Activated CD4-positive, alpha-beta T cell treated with anti-CD3 and anti-CD28 coated beads, Interleukin-2, amount 50 U/mL, for 4 hours (primary cell): ENCODE measurements at places on chromosomes 4 and X.

GRCh38 chr4:170229006-170229405, 139.2 kb upstream of the AADAT start:
- DNase-seq = no peak

DNA sequence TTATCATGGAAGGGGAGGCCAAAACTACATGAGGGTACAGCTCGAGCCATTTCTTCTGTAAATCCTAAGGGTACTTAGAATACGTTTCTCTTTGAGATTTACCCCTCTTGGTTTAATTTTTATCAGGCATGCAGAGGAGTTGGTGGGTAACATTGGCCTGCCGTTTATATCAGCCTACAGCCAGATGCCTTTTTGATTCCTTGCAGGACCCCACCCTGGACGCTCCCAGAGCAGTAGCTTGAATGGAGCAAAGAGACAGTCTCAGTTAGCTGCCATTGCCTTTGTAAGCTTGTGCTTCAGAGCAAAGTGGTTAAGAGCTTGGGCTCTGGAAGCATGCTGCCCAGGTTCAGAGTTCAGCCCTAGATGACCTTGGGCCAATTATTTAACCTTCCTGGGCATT, 9.0 kb downstream of the DOCK11 start:
- DNase-seq = no peak

DNA sequence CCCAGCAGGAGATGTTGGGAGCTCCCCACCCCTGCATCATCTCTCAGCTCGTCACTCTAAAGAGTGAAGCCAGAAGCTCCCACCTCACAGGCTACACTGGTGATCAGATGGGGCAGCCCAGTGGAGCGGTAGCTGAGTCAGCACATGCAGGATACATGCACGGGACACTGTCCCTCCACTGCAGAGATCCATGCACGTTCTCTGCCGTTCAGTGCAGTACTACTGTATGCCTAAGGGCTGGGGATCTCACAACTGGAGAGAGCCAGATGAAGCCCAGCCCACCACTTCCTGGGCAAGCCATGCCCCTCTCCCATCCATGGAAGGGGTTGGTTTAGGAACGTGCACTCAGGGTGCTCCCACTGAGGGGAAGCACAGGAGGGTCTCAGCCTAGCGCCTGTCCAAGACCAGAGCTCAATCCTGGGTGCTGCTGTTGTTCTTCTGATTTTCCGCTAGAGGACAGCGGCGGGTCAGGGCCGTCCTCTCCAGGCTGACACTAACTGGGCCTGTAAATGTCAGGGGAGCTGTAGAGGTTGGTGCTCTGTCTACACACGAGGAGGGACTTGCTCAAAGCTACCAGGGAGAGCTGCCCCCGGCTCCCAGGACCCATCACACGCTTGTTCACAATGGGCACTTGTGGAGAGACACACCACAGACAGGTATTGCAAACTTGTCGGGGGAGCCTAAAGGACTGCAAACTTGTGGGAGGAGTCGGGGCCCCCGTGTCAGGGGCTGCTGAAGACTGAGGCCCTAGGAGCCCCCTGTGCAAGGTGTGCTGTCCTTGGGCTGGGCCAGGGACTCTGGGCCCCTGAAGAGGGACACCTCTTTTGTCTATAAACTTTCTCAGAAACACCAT, 18.2 kb upstream of the ABLIM2 start:
- no peak for DNase-seq

DNA sequence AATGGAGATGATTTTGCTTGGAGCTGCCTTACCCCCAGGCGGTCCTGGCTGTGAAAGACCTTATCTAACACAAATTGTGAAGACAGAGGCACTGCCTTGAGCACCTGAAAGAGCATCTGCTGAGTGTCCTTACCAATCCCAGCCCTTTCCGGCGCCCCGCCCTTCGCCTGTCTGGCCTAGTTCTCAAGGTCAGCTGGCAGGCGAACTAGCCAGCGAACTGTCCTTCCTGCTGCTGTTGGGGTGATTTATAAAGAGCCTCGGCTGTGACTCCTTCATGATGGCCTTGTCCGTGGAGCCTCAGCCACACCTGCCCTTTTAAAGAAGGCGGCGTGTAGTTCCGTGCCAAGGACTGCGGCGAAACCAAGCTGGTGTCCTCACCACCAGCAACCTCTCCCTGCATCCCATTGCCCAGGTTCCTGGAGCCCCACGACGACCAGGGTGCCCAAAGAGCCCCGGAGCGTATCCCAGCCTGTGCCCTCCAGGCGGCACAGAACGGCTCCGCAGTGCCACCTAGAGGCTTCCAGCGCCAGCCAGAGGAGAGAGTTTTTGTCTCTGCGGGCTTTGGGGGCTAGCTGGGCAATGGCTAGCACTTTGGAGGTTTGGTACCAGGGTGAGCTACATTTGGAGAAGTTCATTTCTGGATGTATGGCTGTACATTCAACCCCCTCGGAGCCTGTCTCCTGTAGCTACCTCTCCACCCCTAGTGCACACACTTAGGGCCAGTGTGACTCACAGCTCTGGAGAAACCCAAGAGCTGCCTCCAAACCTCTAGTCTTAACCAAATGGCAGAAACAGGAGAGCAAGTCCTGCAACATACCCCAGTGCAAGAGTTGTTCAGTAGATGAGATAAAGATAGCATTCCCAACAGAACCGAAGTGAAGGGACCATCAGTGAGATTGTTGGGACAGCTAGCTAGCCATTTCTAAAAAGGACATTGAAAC, 36.8 kb upstream of the VMA21 start:
- peak; percentile 22 for DNase-seq

GRCh38 chr4:42654631-42655268, 2.2 kb downstream of the ATP8A1 start:
- DNase-seq = no peak

- DNase-seq = no peak
Measured at GRCh38 chrX:46036508-46036907, 508.7 kb downstream of the ZNF674 start.

GRCh38 chr4:130233377-130234047, 1137.6 kb downstream of the C4orf33 start:
- DNase-seq = no peak

DNA sequence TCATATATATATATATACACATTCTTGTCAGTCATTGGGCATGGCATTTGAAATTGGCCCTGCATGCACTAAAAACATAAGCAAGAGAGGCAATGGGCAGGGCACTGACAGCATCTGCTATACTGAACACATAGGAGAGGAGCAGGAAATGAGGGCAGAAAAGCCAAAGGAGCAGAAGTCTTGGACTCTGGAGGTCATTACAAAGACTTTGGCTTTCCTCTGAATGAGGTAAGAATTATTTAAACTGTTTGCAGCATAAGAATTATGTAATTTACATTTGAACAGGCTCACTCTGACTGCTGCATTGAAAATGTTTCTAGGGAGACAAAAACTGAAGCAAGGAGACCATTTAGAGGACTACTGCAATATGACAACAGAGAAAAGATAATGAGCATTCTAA, 396.5 kb downstream of the PRDM5 start:
- DNase-seq = no peak

GRCh38 chrX:154431341-154431740, 2.9 kb downstream of the ATP6AP1 start:
- no peak for DNase-seq

DNA sequence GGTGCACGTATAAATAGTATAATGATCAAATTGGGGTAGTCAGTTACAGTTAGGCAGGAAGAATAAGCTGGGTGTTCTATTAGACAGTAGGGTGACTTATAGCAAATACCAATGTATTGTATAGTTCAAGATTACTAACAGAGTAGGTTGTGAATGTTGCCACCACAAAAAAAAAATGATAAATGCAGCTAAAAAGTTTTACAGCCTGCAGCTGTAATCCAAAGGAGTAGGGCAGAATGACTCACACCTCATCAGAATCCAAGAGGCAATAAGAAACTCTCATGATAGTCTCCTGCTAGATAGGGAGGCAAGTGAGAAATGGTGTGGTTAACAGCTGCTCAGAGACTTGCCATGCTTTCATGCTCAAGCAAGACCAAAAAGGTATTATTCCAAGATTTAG, 19.6 kb upstream of the TCEAL4 start:
- no peak for DNase-seq

GRCh38 chr4:182338063-182338462, 94.9 kb downstream of the TENM3 start:
- no peak for DNase-seq

DNA sequence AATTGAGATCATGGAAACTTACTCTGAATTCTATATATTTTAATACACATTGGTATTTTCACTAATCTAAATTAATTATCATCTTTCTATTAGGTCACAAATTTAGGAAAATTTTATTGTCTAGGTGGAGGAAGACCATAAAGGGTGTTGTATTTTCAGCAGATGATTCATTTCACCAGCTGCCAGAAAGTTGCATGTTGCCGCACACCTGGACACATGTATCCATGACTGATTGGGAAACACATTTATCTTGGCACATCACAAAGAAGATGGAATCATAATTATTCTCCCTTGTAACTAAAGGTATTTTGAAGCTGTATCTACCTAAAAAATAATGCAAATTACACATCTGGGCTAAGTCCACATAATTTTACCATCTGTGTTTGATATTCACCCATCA, 33.1 kb downstream of the SLC7A11 start:
- no peak for DNase-seq

DNA sequence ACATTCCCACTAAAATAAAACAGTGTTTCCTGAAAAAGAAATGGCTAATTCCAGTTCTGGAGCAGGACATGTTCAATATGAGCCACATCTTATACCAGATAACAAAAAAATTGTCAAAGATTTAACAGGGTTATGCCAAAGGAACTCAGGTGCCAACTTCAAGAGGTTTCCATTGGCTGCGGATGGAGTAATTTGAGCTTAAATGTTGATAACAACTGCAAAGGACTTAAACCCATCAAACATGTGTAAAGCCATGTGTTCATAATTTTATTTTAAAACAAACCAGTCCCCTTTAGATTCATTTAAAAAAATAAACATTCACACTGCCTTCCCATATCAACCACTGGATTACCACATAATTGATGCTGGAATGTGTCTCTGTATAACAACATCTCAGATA, 156.4 kb upstream of the PCDH18 start:
- DNase-seq = no peak

- no peak for DNase-seq
Measured at GRCh38 chr4:4780729-4781244, 78.7 kb upstream of the MSX1 start.

- DNase-seq = no peak
Measured at GRCh38 chr4:99483636-99484035, 27.2 kb upstream of the C4orf17 start.

DNA sequence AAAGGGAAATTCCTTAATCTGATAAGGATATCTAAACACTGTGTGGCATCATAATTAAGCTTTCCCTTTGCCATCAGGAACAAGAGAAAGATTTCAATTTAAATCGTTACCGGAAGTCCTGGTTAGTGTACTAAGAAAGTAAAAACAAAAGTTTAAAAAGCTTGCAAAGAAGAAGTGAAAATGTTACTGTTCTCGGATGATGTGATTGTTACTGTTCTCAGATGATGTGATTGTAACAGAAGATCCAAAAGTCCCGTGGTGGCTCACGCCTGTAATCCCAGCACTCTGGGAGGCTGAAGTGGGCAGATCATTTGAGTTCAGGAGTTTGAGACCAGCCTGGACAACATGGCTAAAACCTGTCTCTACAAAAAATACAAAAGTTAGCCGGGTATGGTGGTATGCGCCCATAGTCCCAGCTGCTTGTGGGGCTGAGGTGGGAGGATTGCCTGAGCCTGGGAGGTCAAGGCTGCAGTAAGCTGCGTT, 62.5 kb downstream of the RGS12 start:
- no peak for DNase-seq

DNA sequence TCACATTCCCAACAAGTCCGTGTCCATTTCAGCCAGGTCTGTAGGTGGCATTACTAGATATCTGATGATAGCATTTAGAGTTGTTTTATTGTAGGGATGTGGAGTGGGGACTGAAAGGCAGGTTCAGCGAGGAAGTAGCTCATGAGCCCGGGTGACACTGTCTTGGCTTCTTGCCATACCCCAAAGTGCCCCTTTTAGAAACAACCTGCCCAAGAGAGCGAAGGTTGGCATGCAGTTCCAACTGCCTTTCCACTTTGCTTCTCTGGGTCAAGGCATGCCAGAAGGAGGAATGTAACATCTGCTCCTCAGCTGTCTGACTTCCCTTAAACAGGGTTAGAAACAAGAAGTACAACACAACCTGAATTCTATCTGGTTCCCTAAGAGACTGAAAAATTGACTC, 9.0 kb downstream of the GRIA3 start:
- DNase-seq = no peak

DNA sequence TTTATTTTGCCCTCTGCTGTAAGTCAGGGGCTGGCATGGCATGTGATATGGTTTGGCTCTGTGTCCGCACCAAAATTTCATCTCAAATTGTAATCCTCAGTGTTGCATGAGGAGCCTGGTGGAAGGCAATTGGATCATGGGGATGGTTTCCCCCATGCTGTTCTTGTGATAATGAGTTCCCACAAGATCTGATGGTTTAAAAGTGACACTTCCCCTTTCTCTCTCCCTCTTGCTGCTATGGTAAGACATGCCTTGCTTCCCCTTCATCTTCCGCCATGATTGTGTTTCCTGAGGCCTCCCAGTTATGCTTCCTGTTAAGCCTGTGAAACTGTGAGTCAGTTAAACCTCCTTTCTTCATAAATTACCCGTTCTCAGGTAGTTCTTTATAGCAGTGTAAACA, 72.0 kb upstream of the MSX1 start:
- no peak for DNase-seq

DNA sequence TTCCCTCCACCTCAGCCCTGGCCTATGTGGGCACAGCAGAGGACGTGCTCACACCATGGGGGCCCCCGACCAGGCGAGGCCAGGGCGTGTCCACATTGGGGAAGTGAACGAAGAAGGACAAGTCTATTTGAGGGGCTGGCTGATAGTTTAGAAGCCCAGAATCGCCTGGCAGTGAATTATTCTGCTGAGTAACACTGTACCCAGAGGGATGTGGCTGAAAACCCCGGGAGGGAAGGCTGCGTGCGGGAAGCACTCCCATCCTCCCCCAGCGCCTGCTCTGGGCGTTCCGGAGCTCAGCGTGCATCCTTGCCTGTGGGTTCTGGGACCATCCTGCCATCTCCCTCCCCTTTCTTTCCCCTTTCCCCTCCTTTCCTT, 66.6 kb downstream of the TRMT44 start:
- no peak for DNase-seq

DNA sequence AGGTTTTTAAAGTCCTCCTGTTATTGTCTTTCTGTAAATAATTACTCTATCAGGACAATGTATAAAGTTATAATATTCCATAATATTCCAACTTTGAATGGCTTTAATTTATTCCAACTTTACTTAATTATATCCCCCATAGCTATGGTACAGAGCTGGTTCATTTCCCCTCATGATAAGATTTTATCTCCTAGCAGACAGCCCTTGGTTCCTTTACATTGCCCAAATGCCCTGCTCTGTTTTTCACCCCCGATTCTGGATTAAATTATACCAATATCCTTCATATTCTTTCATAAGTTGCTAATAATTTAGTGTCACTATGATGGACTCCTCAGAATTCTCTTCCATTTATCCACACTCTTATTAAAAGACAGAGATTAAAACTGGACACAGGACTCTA, 340.5 kb downstream of the MAPK10 start:
- no peak for DNase-seq
